ELF-1 (cell line): ENCODE measurements at places on chromosomes 1 and 21.

DNA sequence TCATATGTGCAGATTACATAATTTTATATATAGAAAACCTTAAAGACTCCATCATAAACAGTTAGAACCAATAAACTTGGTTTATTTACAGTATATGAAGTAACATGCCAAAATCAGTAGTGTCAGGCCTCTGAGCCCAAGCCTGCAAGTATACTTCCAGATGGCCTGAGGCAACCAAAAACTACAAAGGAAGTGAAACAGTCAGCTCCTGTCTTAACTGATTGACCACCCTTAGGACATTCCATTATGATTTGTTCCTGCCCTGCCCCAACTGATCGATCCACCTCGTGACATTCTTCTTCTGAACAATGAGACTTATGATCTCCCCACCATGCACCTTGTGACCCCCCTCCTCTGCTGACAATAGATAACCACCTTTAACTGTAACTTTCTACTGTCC, 630.3 kb downstream of the AMY1C start:
- peak; percentile 54 for DNase-seq

- no peak for DNase-seq
Measured at GRCh38 chr1:223742856-223743517, 30.6 kb downstream of the CAPN2 start.

DNA sequence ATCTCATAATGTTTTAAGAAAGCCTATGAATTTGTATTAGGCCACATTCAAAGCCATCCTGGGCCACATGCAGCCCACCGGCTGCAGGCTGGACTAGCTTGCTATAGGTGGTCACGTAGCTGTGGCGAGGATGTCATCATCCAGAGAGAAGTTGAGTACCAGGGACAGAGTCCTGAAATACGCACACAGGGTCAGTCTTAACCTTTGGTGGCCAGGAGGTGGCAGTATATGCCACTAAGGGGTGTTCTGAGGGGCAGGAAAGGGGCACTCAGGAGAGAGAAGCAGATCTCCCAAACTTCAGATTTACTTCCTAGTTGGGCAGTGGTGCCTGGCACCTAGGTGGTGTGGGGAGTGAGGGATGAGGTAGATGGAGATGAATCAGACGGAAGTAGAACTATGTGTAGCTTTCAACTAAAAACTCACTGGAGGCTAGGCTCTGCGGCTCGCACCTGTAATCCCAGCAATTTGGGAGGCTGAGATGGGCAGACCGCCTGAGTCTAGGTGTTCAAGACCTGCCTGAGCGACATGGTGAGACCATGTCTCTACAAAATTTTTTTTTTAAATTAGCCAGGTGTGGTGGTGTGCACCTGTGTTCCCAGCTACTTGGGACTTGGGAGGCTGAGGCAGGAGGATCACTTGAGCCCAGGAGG, 16.3 kb upstream of the CDK18 start:
- DNase-seq, result peak; percentile 82

DNA sequence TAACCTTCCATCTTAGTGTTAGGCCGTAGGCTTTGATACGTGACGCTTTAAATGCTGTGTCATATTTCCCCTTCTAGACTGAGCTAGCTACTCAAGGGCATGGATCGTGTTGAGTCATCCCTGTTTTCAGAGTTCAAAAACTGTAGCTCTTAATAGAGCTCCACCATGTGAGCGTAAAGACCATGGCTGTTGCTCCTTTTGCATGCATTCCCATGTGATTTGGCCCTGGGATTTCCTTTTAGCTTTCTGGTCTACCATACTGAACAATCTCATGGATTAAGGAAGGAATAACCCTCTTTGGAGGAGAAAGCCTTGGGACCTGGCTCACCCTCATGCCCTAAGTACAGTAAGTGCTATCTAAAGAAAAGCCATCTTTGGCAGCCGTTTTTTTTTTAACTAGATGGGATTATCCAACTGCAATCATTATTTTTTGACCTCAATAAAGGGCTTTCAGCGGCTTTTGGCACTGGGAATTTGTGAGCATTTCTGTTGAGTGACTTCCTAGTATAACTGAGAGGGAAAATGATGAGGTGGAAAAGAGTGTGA, 76.6 kb downstream of the PLPP3 start:
- DNase-seq, result no peak

- DNase-seq, result no peak
Measured at GRCh38 chr1:218317061-218317460, 28.1 kb upstream of the TGFB2 start.

GRCh38 chr1:26478159-26478558, 5.9 kb downstream of the HMGN2 start:
- no peak for DNase-seq

GRCh38 chr1:206568779-206569352, 43.4 kb downstream of the EIF2D start:
- DNase-seq, result no peak

DNA sequence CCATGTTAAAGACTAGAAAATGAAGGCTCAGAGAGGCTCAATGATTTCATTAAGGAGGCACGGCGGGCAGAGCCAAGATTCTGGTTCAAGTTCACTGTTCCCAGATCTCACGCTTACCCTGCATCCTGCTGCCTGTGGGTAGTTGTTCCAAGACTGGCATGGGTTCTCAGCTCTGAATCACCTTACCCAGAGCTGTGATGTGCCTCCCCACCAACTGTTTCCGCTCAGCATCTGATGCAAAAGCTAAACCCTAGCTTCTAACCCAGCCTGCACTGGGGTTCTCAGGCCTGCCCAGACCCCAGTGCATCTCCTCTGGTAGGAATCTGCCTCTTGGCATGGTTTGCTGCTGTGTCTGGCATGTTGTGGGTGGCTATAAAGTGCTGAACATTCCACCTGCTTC, 11.8 kb downstream of the TNR start:
- DNase-seq, result no peak
